ENCODE measurements at places on chromosomes 4 and X.

DNA sequence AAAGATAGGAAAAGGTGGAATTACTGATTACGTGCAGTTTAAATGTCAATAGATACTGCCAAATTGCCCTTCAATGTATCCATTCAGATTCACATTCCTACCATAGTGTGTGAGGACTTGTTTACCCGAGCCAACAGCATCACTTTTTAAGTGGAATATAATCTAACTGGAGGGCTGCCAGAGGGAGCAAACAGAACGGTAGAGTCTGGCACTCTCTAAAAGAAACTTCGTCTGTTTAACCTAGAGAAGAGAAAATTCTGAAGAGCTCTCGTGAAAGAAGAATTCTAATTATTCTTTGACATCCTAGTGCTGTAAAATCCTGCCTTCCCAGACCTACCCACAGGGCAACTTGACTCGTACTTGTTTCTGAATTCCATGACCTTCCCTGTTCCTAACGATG, 23.2 kb downstream of the SMIM43 start:
- no peak for DNase-seq

GRCh38 chrX:130171446-130172126, at the start of gene RAB33A:
Gene RAB33A, plus strand, starts transcription at chrX:130171962. Its CDS starts 101 bp downstream, at chrX:130172063.
- DNase-seq: no peak

GRCh38 chrX:57232658-57233360, 53.7 kb upstream of the FAAH2 start:
- no peak for DNase-seq

DNA sequence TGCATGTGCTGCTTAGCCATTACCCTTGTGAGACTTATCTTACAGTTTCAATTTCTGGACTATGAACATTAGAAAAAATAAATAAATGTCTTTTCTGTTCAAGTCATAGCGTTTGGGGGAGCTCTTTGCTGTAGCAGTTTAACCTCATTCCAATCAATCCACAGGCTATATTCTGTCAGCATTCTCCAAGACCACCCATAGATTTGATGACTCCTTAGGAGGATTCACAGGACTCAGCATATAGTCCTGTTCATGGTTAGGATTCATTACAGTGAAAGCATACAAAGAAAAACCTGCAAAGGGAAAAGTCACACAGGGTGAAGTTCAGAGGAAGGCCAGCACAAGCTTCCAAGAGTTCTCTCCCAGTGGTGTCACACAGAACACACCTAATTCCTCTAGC, 180.5 kb downstream of the ADAMTS3 start:
- no peak for DNase-seq

- DNase-seq: no peak
These were observed 39.6 kb downstream of the ARL13A start for GRCh38 chrX:101009090-101009489.

GRCh38 chr4:158121161-158121579, 51.7 kb downstream of the GASK1B start:
- peak; percentile 95 for DNase-seq

GRCh38 chrX:110992611-110993010, 103.4 kb upstream of the PAK3 start:
- DNase-seq: no peak

DNA sequence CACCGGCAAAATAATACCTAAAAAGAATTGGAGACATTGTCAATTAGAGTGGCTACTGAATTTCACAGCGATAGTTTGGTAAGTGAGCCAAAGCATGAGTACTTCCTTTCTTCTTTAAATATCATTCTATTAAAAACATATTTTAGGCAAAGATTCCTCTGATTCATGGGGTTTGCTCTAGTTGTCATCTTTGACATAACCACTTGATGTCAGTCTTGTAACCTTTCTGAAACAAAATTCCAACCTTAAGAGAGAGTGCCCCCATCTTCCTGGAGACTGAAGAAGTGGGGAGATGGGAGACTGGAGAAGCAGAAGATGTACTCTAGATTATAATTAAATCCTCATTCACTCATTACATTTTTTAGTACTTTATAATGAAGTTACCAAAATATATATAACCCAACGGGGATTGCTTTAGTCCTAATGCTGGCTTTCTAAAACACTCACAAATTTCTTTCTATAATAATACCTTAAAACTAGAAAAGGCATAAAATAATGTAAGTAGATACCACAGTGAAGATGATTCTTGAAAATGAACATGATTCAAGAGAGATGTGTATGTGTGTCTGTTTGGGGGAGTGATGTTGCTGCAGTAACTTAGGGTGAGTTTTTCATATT, 96.4 kb downstream of the EMCN start:
- DNase-seq: peak; percentile 23

GRCh38 chr4:101649790-101650515, 140.6 kb upstream of the BANK1 start:
- no peak for DNase-seq

DNA sequence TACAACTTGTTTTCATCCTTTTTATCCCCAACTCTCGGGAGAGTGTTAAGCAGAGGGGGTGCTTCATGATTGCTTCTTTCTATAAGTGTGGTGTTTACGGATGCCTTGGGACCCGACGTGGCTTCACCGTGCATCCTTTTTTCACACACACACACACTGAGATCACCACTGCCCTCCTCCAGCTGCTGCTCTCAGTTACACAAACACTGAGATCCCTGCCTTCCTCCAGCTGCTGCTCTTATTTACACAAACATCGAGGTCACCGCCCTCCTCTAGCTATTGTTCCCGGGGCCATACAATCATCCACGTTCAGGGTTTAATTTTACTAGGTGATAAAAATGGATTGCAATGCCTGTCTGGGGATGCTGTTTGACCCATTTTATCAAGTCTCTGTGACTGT, 155.4 kb upstream of the FAM9B start:
- no peak for DNase-seq

DNA sequence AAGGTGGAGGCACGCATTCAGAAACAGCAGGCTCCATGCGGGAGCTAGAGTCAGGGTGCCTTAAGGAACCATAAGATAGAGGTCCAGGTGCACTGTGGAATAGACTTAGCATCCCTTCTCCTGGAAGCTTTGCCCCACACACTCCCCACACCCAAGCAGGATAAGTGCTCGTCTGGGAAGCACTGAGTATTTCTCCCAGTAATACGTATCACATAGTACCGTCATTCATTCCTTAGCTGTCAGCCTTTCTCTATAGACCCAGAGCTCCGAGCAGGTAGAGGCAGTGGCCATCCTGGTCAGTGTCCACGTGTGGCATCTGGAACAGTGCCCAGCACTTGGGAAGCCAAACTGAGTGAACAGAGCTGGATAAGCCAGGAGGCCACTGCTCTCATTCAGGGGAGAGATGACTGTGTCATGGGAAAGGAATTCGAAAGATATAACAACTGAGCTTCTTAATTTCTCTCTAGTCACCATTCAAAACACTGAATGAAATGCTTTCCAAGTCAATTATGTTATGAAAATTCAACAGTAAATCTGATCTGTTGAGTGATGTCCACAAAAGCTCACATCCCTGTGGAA, 9.9 kb downstream of the APBB2 start:
- no peak for DNase-seq

- no peak for DNase-seq
These were observed 85.6 kb downstream of the CPE start for GRCh38 chr4:165464376-165464775.

- DNase-seq: peak; percentile 65
These were observed 24.8 kb downstream of the RTL9 start for GRCh38 chrX:110383414-110383813.

DNA sequence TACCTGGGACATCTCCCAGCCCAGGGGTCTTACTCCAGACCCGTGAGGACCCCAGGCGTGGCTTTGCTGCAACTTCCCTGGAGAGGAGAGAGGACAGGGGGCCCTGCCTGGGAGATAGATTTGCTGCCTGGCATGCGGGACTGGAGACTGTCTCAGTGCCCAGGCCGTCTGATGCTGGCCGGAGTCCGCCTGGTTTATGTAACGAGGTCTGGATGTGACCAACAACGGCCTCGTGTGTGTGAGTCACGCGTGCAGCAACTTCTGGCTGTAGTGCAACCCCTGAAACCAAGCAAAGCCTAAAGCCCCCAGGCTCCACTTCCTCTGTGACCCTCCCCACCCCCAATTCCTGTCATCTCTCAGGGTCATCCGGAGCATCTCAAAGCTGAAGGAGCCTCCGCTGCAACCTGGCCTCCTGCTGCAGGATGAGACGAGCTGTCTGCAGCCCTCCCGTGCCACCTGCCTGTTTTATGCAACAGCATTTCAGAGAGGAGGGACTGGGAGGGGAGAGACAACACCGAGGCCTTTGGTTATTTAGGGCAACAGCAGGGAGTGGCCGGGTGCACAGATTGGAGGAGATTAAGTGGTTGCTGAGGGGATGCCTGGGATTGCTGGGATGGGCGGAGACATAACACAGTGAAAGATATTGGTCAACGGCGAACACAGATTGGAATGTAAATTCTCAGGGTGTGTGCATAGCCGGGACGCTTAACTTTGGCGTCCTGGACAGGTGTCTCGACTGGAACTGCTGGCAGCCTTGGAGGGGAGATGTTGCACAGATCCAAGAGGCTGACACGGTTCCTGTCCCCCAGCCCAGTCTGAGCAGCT, 16.0 kb downstream of the XG start:
- DNase-seq: no peak

- no peak for DNase-seq
These were observed 1094.9 kb upstream of the SLIT2 start for GRCh38 chr4:19156786-19157185.

DNA sequence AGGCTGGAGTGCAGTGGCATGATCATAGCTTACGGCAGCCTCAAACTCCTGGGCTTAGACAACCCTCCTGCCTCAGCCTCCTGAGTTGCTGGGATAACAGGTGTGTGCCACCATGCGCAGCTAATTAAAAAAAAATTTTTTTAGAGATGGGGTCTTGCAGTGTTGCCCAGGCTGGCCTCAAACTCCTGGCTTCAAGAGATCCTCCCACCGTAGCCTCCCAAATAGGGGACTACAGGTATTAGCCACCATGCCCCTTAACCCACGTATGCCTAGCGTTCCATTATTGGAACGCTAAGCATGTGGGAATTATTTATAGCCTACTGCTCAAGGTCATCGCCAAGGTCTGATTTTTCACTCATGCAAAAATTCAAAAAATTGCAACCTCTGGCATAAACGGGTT, 20.3 kb upstream of the UBE2D3 start:
- DNase-seq: no peak

GRCh38 chrX:153305972-153306371, 15.6 kb downstream of the PNMA6F start:
- no peak for DNase-seq

GRCh38 chr4:73850261-73850970, 2.7 kb upstream of the PF4V1 start:
- no peak for DNase-seq

GRCh38 chr4:96063639-96064038, 223.7 kb downstream of the PDHA2 start:
- no peak for DNase-seq

DNA sequence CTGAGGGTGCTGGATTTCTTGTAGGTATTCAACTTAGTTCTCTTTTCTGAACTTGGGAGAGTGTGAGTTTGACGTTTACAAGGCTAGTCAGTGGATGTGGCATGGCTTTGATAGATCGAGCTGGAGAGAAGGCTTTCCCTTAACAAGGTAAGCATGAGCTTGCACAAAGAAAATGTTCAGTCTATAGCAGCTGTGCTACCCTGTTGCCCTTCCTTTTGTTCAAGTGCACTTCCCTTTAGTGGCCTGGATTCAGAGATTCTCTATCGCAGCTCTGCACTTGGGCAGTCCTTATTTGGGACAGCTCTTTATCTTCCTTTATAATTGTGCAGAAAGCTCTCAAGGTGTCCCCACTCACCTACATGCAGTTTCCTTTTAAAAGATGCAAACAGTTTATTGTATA, 198.0 kb downstream of the ARHGAP24 start:
- DNase-seq: no peak

- DNase-seq: no peak
These were observed 22.2 kb downstream of the HELT start for GRCh38 chr4:185040523-185040922.

- DNase-seq: peak; percentile 23
These were observed 290.7 kb upstream of the FAM241A start for GRCh38 chr4:111854494-111855087.

DNA sequence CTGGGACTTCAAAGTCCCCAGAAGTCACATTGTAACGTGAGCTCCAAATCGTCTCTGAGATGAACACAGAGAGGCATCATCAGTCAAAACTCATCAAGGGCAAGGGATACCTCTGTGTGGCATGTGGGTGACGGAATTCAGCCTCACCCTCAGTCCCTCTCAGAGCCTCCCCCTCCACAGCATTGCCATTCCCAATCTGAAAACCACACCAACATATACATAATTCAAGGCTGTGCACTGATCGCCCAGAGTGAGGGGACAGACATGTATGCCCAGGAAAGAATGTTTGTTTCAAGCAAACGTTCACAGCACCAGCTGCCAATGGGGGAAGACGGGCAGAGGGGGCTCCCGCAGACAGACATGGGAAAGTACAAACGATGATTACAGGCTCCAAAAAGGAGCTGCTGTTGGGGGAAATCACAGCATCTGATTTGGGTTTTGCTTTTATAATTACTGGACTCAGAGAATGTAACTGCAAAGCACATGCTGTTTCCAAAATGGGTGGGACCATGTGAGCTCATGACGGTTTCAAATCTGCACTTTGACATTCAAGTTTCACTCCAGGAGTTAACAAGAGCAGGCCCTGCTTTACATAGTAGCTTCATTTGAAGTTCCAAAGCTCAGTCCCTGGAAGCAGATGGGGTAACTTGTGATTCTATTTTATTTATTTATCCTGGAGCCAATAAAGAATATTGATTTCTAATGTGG, 88.3 kb downstream of the CLCN4 start:
- no peak for DNase-seq

DNA sequence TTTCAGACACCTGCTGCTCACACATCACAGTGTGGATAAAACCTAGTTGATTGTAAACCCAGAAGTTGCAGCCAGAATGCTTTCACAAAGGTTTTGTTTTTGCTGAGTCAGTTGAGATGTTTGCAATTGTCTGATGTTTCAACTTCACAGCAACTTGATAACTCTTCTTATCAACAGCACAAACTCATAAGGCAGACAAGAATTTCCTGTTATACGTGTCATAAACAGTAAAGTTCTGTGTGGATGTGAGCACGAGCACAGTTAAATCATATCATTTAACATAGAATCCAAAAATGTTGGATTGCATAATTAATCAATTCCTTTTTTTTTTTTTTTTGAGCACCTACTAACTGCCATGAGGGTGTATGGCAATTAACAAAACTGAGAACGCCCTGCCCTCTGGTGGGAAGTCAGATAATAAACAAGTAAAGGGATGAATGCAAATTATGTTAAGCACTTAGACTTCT, 512.2 kb downstream of the PDHA2 start:
- DNase-seq: no peak

- no peak for DNase-seq
These were observed 203.6 kb downstream of the SPRY1 start for GRCh38 chr4:123599920-123600810.

DNA sequence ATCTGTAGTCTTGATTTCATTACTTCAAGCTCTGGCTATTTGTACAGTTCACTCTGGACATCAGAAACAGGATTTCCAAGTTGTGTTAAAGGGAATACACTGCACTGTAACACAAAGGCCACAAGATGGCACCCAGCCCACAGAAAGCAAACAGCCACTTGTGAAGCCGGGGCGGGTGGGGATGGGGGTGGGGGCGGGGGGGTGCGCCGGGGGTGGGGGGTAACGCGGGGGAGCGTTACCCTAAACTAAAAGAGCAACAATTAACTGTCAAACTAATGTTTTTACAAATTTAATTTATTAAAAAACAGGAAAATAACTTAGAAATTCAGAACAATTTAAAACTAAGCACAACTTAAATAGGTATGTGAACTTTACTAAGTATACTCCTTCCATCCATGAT, 27.3 kb downstream of the PRDX4 start:
- DNase-seq: no peak

GRCh38 chr4:61995717-61996340, 795.7 kb downstream of the ADGRL3 start:
- no peak for DNase-seq
